Liver (tissue), 10 donors: ENCODE measurements at places on chromosomes 1 and 21. TPM values are rescaled to one million over a fixed set of nuclear protein-coding genes. Genes with fewer than 3 reads are reported as not detected.

Gene SMIM11
- 6.2 TPM for total RNA-seq

Gene HSF2BP
- 0.14 TPM for total RNA-seq

- no peaks in the 10 kb centered on the region for H3K36me3 ChIP-seq
- no peak for DNase-seq
- H3K4me3 ChIP-seq = no peak overlapping the region
- peaks cover 18% of the 10 kb centered on the region for H3K4me1 ChIP-seq
- no peak overlapping the region for H3K27ac ChIP-seq
Measured at GRCh38 chr1:84715342-84716019, 25.2 kb upstream of the SSX2IP start.

DNA sequence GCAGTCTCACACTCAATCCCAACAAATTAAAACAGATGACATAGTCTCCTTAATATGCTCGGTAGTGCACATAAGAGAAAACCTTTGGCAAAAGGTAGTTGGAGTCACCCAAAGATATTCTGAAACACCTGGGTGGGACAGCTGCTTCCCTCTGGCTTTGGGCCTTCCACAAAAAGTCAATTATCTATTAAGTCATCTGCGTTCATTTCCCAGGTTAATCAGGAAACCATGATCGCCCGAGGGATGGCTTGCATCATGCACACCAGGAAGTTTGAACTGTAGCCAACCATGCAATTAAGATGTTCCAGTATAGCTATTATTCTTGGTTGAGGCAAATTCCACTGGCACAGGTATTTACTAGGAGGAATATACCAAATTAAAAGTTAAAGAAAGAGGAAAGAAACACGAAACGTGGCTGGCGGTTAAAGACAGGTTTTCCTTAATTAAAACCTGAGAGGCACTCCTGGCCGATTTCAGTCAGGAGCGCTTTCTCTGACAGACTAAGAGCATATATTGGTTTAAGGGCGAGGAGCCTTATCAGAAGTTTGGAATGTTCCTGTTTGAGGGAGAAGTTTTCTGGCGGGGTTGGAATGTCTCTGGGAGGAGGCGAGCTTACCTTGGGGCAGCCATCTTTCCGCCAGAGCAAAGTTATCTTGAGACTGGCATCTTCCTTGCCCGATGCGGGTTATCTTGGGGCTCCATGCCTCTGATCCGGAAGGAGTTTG lies 19.9 kb downstream of the CLDN17 start:
- H3K27ac ChIP-seq = no peak overlapping the region
- DNase-seq = no peak
- H3K4me3 ChIP-seq = no peak overlapping the region
- no peaks in the 10 kb centered on the region for H3K36me3 ChIP-seq
- no peaks in the 10 kb centered on the region for H3K27me3 ChIP-seq

DNA sequence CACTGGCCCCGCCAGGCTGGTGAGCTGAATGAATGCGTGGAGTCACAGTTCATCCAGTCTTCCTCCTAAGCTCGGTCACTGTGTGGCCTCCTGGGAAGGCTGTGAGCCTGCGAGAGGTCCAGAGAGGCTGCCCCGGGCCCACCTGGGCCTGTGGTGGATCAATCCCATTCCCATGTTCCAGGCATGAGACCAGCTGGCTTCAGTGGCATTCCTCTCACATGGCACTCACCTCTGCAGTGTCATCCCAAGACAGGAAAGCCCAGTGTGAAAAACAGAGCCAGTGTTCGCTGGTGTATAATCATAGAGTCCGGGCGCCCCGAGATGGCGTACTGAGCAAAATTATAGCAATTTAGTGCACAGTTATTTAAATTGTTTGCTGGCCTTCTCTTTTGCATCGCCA lies 37.6 kb upstream of the EPHA8 start:
- no peaks in the 10 kb centered on the region for H3K27me3 ChIP-seq
- no peaks in the 10 kb centered on the region for H3K4me1 ChIP-seq
- peaks cover 72% of the 10 kb centered on the region for H3K36me3 ChIP-seq
- no peak overlapping the region for H3K27ac ChIP-seq

DNA sequence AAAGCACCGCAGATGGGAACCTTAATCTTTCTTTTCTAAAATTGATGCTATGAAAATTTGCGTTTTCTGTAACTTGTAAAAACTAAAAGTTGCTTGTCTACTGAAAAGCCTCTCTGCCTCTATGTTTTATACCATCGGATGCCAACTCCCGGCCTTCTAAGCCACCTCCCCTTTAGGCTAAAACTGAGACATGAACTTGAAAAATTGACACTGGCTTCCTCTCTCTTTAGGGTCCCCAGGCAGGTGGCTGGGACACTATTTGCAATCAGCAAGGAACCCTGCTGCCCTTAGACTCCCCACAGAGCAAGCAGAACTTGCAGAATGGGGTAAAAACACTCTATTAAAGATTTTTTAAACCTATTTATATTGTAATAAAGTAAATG lies 151.1 kb upstream of the CAMK1G start:
- H3K27me3 ChIP-seq = peaks cover 11% of the 10 kb centered on the region
- no peak for DNase-seq
- no peak overlapping the region for H3K27ac ChIP-seq
- H3K4me1 ChIP-seq = no peaks in the 10 kb centered on the region
- H3K4me3 ChIP-seq = no peak overlapping the region
- no peaks in the 10 kb centered on the region for H3K36me3 ChIP-seq

Gene LRRIQ3
- total RNA-seq = 1.6 TPM

DNA sequence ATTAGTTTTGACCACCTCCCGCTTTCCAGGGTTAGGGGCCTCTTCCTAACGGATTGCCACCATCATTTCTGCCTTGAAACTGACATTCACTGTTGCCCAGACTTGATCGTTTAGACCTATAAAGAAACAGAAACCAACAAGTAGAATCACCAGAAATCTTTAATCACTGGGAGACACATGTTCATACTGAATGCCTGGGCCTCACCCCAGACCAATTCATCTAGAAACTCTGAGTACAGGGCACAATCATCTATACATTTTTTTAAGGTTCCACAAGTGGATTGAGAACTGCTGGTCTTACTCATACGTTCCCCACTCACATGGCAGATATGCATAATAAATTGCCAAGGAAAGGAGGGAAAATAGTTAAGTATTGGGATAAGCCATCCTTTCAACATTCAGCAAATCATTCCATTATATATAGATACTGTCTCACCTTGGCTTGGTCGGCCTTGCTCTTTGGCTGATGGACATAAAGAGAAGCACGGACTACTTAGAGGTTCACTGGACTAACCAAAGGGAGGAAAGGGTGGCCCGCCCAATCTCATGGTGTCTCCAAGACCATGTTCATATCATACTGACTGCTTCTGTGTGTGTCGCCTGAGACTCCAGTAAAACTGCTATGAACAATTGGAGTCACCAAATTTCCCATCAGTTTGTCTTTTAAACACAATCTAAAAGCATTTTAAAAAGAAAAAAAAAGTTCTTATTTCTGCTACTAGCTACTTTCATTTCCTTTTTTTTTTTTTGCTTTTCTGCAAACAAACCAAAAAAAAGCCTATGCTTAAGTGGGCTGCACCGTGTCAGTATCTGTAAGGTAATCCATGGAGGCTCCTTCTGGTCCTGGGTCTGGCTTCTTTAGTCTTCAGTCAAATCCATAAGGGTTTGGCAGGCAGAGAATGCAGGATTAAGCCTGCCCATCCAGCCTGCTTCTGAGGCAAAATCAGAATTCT lies 9.4 kb upstream of the TARBP1 start:
- H3K27me3 ChIP-seq = no peaks in the 10 kb centered on the region
- H3K27ac ChIP-seq = no peak overlapping the region
- DNase-seq = no peak
- peaks cover 7% of the 10 kb centered on the region for H3K4me1 ChIP-seq
- no peaks in the 10 kb centered on the region for H3K36me3 ChIP-seq
- H3K4me3 ChIP-seq = no peak overlapping the region

DNA sequence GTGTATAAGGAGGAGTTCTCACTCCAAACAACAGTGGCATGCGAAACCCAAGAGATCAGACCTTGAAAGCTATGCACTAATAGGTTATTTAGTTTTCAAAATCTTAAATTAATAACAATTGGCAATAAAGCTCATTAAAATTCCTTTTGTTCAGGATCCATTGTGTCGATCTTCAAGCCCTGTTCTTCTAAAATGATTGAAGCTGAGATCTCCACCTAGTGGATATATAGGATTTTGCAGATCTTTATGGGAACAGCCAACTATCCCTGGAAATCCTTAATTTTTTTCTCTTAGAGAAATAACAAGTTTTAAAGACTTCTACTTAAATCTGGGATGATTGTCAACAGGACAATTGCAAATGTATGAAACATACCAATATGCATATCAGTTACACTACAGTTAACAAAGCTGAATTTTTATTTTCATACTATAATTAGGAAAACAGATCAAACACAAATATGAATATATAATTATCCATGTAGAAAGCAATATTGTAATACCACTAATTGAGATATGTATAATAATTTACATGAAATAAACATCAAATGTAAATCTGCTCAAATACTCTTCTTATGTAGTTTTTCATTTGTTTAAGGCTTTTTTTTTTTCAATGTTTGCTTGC lies 43.3 kb downstream of the LRRC53 start:
- no peak for DNase-seq
- no peak overlapping the region for H3K27ac ChIP-seq
- H3K4me3 ChIP-seq = no peak overlapping the region
- no peaks in the 10 kb centered on the region for H3K27me3 ChIP-seq
- no peaks in the 10 kb centered on the region for H3K4me1 ChIP-seq
- H3K36me3 ChIP-seq = no peaks in the 10 kb centered on the region

Gene DPH2
- 20.9 TPM for total RNA-seq

Gene EDARADD
- 0.37 TPM for total RNA-seq

Gene CDC20
- total RNA-seq = 73.4 TPM

Gene GPR3
- not detected for total RNA-seq

- H3K36me3 ChIP-seq = no peaks in the 10 kb centered on the region
- H3K4me1 ChIP-seq = no peaks in the 10 kb centered on the region
- no peaks in the 10 kb centered on the region for H3K27me3 ChIP-seq
Measured at GRCh38 chr1:189434461-189434860, 1043.2 kb downstream of the BRINP3 start.
